ENCODE measurements at places on chromosomes 11 and 22.

GRCh38 chr11:29507376-29507775 is 509.5 kb downstream of the KCNA4 start:
- DNase-seq: no peak

DNA sequence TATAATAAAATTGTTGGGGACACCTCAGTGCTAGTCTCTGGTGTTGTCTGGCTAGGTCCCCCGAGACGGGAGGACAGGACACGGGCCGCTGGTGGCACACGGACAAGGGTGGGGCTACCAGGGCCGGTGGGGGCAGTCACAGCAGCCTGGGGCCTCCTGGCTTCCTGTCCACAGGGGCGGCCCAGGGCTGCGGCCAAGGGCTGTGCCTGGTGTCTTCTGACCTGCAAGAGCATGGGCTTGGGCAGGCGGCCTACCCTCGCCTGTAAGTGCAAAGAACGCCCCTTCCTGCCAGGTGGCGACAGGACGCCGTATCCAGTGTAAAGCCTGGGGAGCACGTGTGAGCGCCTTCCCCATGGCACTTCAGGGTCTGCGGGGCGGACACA is 3.6 kb downstream of the LRFN4 start:
- DNase-seq: no peak

GRCh38 chr11:62430425-62430824 is 11.6 kb downstream of the SCGB1A1 start:
- no peak for DNase-seq

- no peak for DNase-seq
Observed at GRCh38 chr22:31288496-31289240, 3.6 kb downstream of the PIK3IP1 start.

DNA sequence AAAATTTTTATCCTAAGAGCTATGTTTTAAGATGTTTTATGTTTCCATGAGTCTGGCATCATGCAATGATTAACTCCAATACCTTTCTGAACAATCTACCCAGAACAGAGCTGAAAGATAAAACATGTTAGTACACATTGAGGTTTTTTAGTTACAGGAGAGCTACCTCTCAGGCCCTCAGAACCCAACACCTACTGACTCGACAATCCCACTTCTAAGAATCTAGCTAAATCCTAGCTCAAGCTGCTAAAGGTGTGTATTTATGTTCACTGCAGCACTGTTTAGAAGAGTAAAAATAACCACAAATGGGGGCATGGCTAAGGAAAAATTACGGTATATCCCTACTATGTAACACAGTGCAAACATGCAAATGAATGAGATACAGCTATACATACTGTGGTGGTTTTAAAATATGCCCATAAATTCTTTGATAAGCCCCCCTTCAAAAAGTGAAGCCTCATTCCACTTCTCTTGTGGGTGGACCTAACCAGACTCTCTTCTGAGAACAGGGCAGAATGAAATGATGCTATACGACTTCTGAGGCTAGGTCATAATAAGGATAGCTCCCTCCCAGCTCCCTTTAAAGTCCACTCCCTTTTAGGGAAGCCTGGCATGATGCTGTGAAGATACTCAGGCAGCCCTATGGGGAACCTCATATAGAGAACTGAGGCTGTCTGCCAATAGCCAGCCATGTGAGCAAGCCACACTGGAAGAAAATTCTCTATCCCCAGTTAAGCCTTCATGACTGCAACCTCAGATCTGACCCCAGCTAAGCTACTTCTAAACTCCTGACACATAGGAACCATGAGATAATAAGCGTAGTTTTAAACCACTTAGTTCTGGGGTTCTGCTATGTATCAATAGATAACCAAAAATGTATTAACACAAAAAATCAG is 29.5 kb downstream of the TMEM123 start:
- DNase-seq: no peak

- DNase-seq: no peak
Observed at GRCh38 chr11:17298302-17298701, 21.8 kb downstream of the NUCB2 start.

DNA sequence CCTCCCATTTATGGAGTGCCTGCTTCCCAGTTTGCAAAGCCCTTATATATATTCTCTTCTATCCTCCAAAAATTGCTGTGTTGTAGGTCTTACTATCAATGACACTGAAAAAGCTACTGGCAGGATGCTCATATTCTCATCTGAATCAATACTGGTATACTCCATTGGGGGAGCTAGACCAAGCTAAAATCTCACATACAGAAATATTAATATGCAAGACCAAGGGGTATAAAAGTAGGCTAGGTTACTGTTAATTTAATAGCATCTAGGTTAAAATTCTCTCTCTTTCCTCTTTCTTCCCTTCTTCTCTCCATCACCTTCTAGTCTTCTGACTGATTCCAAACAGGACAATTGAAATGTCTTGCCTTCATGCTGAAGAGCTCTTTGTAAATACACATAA is 17.1 kb upstream of the BDNF start:
- DNase-seq: no peak

DNA sequence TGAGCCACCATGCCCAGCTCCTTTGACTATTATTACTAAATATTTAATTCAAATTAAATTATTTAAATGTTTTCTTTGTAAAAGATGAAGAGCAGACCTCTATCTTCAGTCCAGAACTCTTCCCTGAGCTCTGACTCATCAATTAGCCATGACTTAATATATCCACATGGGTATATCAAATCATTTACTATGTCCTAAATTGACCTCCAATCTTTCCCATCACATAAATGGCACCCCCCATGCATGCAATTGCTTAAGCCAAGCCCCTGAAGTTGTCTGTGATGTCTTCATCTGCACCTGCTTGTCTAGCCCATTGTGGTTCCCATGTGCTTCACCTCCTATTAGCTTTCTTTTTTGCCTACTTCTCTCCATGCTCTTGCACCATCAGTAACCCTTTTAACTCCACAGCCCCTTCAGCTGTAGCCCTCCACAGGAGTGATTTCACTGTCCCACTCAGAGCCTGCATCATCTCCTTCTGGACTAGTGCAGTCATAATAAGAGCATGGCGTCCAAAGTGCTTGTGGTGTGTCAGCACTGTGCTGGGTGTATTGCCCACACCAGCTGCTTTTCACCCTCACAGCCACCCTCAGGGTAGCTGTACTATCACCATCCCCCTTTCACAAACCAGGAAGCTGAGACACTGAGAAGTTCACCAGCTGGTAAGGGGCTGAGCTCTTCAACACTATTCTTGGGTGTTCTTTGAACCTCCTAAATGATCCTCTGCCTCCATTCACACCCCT is 11.8 kb upstream of the THY1 start:
- DNase-seq: no peak

- no peak for DNase-seq
Observed at GRCh38 chr11:86919557-86920210, 35.5 kb downstream of the FZD4 start.

DNA sequence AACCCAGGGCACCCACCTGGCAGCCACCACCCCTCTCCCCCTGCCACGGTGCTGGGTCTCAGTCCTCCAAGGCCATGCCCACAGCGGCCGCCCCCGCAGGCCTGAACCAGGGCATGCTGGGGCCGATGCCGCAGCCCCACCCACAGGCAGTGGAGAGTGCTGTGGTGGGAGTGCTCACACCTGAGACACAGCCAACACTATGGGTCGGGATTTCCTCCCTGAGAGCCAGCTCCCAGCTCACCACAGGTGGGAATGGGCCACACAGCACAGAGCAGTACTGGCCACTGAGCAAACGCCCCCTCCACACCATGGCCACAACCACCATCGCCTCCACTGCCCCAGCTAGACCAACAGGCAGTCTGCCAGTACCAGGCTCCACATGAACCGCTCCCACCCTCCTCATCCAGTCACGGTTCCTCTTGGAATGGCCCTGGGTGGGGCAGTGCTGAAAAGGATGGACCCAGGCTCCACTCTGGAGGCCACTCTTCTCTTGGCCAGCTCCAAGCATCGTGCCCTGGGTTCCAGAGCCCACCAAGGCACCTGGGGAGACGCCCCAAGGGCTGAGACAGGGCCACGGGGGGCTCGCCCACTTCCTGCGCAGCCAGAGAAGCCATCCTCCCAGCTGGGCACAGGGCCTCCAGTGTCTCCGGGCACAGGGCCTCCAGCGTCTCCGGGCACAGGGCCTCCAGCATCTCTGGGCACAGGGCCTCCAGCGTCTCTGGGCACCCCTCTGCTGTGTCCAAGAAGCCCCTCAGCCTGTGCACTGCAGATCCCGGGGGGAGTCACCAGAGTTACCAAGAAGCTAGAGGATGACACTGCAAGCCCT is 14.2 kb downstream of the MOB2 start:
- no peak for DNase-seq

DNA sequence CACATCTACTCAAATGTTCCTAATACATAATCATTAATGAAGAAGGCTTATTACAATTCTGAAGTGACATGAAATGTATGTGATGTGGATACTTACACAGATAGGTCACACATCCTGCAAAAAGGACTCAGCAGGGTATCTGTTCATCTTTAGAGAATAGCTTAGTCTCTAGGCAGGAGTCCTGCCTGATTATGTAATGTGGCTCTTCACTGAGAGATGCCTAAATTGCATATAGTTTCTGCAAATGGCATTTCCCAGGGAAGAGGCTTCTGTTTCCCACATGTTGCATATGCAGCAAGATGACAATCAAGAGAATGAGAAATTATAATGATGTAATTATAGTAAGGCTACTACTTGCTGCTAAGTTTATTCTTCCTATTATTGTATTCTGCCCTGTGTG is 58.8 kb upstream of the SLC36A4 start:
- no peak for DNase-seq

GRCh38 chr11:26947379-26947844 is 46.5 kb upstream of the FIBIN start:
- no peak for DNase-seq

GRCh38 chr22:50713571-50714056 is 24.4 kb upstream of the ACR start:
- no peak for DNase-seq

DNA sequence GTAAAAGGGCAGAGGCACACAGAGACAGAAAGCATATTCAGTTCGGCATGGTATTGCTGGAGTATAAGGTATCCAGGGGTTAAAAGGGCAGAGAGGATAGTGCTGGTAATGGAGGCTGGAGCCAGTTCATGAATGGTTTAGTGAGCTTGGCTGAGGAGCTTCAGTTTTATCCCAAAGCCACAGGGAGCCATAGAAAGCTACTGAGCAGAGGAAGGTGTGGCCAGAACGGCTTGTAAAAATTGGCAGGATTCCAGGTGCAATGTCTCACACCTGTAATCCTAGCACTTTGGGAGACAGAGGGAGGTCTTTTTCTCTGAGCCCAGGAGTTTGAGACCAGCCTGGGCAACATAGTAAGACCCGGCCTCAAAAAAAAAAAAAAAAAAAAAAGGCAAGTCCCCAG is 186.1 kb downstream of the MYO18B start:
- DNase-seq: no peak

GRCh38 chr11:31397239-31397834 is 27.7 kb downstream of the DNAJC24 start:
- DNase-seq: no peak

GRCh38 chr22:17638182-17638431 is 450 bp upstream of the BCL2L13 start:
- DNase-seq: peak; percentile 3

GRCh38 chr11:104970756-104971155 is 2.4 kb upstream of the CASP4 start:
- no peak for DNase-seq

DNA sequence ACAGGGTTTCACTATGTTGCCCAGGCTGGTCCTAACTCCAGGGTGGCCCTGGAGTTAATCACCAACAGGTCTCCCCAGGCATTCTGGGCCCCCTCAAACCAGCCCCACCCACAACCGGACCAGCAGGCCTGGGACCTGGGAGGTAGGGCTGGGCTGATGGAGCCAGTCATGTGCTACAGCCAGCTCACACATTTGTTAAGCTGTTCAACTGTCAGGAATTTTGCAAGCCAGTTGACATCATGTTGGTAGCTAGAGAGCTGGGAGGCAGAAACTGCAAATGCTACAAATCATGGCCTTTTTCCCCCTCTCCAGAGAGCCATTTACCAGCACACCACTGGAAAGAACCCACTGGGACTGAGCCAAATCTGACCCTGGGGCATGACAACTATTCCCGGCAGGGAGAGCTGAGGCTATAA is 6.8 kb downstream of the ARHGAP1 start:
- no peak for DNase-seq

DNA sequence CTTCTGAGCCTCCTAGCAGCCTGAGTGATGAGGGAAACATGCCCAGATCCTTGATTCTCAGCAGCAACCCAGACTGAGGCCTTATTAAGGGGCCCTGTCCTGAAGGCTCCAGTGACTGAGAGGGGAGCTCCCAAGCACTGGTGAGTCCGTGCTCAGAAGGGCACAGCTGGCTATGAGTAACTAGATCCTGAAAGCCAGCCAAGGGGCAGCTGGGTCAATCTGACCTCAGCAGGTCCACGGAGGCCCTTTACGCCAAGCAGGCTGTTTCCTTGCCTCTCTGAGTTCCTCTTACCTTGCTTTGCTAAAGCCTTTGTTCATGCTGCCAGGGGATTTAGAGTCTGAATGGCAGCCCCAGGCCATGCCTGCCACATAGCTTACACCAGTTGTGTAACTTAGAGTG is 19.3 kb upstream of the MIEF1 start:
- no peak for DNase-seq

GRCh38 chr11:20762116-20762844 is 92.9 kb downstream of the NELL1 start:
- no peak for DNase-seq

DNA sequence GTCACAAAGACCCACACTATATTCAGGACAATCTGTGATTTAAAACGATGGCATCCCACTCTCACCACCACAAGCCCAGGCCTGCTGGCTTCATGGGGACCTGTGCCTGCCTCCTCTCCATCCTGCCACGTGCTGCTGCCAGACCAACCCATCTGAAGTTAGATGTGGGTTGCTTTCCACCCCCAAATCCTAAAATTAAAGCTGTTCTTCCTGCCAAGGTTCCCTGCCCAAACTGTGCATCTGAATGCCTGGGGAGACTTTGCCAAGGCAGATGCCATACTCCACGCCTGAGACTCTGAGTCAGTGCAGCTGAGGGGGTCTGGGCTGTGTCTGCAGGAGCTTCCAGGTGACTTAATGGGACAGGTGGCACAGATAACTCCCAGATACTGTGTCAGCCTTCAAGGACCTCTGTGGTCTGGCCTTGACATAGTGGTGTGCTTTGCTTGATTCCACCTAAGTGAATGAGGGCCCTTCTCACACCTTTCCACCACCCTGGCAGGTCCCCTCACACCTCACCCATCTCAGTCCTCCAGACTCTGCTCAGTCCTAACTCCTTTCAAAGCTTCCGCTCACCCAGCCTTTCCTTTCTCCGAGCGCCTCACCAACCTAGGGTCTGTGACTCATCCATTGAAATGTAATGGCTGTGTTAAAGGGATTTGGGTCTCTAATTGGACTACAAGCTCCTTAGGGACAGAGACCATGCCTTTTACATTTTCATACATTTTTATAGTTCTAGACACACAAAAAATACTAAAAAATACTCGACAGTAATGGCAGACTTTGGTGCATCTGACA is 18.6 kb downstream of the ADAMTS8 start:
- DNase-seq: no peak

- no peak for DNase-seq
Observed at GRCh38 chr11:13784441-13784840, 116.0 kb downstream of the FAR1 start.

GRCh38 chr11:8178297-8178696 is 9.5 kb upstream of the RIC3 start:
- no peak for DNase-seq

- no peak for DNase-seq
Observed at GRCh38 chr11:71542879-71543777, 5.1 kb upstream of the KRTAP5-9 start.

- no peak for DNase-seq
Observed at GRCh38 chr11:130849215-130849568, 67.1 kb downstream of the SNX19 start.

- DNase-seq: no peak
Observed at GRCh38 chr22:22578702-22579424, 19.8 kb upstream of the PRAME start.
